SK-N-DZ (cell line): ENCODE measurements at places on chromosomes 3 and 15.

DNA sequence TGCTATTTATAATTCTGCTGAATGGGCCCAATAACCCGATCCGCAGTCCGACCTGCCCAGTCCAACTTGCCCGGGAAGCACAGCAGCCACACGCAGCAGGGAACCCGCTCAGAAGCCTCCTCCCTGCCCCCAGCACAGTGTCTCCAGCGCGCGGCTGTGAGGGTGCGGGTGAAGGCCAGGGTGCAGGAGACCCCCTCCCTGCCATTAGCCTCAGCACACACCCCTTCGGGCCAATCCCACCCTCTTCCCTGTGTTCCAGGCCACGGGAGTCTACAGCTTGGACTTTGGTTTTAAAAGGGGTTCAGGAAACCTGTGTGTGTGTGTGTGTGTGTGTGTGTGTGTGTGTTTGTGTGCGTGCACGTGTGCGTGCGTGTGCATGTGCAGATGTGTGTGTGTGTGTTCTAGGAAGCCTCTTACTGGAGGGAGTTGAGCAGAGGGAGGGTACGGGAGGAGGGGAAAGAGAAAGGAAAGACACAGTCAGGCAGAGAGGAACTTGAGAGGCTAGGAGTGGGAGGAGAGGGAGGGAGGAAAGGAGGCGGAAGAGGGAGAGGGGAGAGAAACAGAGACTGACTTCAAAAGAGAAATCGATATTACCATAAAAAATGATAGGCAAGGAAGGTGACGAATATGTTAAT, 34.2 kb downstream of the ATP2B2 start:
- DNase-seq: peak; percentile 69

DNA sequence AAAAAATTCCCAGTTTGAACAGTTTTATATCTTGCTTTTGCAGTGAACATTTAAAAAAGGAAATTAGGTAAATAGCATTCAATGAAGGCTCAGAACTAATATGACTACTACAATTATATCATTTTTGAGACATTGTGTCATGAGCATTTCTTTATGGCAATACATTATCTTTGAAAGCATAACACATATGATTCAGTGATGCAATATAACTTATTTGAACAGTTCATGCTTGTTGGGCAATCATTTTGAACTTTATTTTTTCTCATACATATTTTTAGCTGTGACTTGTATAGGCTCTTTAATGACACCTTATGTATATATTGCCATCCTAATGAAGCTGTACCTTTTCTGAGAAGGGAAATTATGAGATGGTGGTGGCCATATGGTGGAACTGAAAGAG, 828.6 kb upstream of the NR2F2 start:
- DNase-seq: no peak

GRCh38 chr3:181896605-181897004, 184.9 kb downstream of the SOX2 start:
- no peak for DNase-seq

- DNase-seq: peak; percentile 35
Observed at GRCh38 chr15:98599909-98600691, 48.2 kb upstream of the IGF1R start.

DNA sequence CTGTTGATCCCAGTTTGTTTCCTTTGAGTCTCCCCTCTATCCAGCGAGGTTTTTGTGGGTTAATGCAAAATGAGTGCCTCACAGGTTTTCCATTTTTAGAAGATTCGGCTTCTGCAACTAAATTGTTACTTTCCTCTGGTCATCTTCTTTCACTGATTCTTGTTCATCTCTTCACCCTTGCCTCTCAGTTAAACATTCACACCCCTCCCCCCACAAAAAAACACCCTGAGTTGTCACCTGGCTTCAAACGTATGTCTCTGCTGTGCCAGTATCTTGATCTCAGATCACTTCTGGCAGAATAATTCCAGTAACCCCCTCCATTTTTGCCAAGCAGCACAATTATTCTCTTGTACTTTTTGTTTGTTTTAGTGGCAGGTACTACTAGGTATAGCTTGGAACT, 12.3 kb upstream of the CLDN16 start:
- DNase-seq: no peak

- DNase-seq: no peak
Observed at GRCh38 chr3:12158387-12159226, at the start of gene TIMP4. Gene TIMP4 (minus strand): TSS chr3:12158912. CDS start chr3:12158840, 72 bp downstream.

GRCh38 chr3:122679882-122680474, 661 bp upstream of the PARP14 start:
- DNase-seq: peak; percentile 15

GRCh38 chr3:180693656-180694055, 14.4 kb upstream of the CCDC39 start:
- DNase-seq: no peak

- DNase-seq: no peak
Observed at GRCh38 chr15:64185146-64185911, 22.5 kb upstream of the PPIB start.

GRCh38 chr3:42802876-42803413, 1.3 kb downstream of the HIGD1A start:
- no peak for DNase-seq

DNA sequence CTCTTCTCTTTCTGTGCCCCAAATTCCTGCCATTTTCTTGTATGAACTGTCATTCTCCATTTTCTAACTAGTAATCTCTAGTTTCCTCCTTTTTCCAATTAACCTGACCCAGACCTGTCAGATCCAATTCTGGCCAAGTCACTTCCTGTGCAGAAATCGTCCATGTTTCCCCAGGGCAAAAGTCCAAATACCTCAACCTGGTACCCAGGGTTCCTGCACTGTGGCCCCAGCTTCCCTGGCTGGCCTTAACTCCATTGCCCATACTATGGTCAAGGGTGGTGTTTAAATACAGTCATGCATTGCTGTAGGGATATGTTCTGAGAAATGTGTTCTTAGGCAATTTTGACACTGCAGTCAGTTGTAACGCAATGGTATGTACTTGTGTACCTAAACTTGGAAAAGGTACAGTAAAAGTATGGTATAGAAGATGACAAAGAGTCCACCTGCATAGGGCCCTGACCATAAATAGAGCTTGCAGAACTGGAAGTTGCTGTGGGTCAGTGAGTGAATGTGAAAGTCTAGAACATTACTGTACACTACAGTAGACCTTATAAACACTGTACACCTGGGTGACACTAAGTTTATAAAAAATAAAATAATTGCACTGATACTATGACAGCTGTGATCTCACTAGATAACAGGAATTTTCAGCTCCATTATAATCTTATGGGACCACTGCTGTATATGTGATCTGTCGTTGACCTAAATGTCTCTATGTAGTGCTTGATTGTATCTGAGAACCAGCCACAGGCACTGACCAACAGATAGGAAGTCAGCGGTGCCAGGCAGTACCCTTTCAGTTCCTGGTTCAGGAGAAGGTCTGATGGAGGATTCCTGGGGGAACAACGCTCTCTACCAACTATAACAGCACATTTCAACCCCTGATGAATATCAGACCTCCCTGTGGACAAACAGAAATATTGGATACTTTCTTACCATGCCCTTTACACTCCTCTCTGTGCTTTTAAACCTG, 336.1 kb upstream of the PROK2 start:
- DNase-seq: no peak

DNA sequence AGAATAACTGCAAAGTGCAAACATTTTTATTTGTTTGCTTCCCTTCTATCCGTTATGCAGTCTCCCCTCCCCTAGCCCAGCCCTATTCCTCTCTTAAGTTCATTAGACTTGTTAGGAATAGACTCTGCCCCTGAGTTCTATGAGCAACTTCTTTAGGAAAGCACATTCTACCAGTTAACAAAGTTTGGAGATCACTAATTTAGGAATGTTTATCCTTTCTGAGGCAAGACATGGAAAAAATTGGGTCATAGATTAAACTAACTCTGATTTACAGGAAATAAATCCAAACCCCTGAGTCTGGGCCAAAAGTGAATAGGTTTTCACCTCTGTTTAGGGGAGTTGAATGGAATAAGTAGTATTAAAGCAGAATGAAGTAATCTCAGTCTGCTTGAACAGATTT, 34.4 kb downstream of the C3orf80 start:
- DNase-seq: no peak

- no peak for DNase-seq
Observed at GRCh38 chr3:72165317-72165716, 380.4 kb upstream of the PROK2 start.

DNA sequence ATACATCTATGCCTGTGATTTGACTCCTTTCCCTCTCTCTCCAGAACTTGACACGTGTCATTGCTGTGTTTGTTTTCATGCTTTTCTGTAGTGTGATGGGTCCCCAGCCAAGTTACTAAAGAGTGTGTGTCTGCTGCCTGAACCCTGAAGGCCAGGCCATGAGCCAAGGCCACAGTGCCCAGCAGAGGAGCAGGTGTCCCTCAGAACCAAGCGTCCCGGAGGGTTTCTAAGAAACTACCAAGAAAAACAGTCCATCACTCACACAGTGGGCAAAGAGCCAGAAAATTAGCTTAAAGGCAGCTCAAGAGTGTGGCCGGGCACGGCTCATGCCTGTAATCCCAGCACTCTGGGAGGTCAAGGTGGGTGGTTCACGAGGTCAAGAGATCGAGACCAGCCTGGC, 35.2 kb downstream of the FBXO45 start:
- no peak for DNase-seq

DNA sequence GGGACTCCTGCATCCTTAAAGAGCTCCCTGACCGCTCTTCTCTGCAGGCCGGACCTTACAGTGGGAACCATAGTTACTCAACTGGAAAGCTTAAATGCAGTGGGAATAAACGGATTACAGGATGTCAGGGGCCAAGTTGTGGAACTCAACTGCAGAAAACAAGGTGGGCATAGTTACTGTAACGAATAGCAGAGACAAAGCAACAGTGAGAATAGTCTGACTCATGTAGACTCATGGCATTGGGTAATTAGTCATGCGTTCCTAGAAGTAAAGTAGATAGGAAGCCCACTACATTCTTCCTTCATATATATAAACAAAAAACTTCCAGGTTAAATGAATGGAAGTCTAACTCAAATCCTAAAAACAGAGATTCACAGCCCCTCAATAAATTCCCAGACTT, 95.5 kb upstream of the CHRNA7 start:
- DNase-seq: no peak

GRCh38 chr3:149989307-149989706, 18.6 kb upstream of the PFN2 start:
- DNase-seq: no peak

GRCh38 chr3:46112296-46112695, 85.0 kb upstream of the XCR1 start:
- DNase-seq: no peak
